Epithelial cell of proximal tubule (primary cell): ENCODE measurements at places on chromosomes 3 and 15. TPM values are rescaled to one million over a fixed set of nuclear protein-coding genes. Genes with fewer than 3 reads are reported as not detected.

DNA sequence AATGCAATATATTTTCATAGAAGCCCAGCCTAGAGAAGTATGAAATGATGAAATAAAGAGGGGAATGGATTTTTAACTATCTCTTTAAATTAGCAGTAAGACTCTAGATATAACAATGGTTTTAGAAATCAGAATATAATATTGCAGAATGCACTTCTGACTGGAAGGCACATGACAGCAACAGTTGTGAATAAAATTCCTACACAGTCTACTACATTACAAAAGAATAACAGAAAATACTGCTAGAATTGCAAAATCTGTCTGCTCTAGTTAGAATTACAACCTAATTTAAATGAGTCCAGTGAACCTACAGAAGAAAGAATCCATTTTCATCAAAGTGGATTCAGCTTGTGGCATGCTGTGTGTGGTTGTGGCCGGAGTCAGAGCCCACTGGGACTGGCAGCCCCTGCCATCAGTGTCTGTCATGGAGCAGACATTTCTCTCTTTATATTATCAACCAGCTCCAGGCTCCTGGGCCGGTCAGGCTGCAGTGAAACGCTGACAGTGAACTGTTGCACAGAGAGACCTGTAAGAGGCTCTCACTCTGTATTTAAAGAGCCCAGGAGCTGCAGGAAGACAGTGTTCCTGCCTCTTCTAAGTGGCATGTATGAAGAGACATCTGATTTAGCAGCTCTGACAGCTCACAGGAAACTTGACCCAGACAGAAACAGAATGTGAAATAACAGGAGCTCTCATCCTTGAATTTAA, 1523.8 kb upstream of the CADM2 start:
- no peak for DNase-seq

- DNase-seq = no peak
Measured at GRCh38 chr3:84961521-84962255, 2.9 kb downstream of the CADM2 start.

- peak; percentile 51 for DNase-seq
Measured at GRCh38 chr3:77038468-77038929, 1.4 kb upstream of the ROBO2 start.

Gene TICRR
- 12.0 and 13.1 TPM in 2 replicates for total RNA-seq

DNA sequence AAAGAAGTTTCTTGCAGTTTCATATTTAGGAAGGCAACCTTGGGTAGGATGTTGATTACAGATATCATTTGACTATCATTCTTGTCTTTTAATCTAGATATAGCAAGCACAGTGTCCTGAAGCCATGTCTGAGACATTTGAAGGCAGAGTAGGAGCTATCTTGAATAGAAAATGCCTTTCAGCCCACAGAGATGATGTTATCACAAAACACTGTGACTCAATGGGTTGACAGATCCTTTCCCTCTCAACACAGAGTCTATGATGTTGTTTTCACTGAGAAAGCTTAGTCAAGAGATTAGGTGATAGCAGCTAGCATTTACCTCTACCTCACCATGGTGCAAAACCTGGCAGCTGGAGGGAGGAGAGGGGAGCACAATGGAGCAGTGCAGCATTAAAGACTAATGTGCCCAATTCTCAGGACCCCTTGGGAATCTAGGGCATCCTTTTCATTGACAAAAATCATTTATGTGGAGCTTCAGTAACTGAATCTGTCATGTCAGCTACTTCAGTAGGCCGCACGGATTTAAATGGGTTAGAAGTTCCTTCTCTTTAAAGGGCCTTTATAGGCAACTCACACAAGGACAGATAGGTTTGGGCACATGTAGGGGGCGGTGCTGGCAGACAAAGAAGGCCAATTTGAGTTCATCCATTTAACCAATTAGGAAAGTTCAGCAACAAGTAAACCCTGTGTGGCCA, 121.8 kb downstream of the AGBL1 start:
- DNase-seq = no peak

- DNase-seq = no peak
Measured at GRCh38 chr3:184380627-184381260, 890 bp downstream of the CHRD start.

DNA sequence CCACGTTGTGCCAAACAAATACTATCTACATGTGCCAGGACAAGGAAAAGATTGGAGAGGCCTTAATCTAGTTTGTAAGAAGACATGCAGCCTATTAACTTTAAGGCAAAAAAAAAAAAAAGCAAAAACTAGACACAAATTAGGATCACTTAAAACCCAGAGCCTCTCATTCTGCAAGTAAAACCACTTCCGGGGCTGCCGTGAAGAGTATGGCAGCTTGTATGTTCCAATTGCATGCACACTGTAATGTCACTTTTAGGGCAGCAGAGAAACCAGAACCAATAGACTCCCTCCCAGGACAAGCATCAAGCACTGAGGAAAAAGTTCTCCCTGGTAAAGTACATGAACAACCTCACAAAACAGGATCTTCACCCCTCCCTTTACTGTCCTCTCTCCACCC, 70.6 kb downstream of the RSL24D1 start:
- DNase-seq = no peak

- DNase-seq = no peak
Measured at GRCh38 chr3:10453431-10454163, 51.8 kb downstream of the ATP2B2 start.

GRCh38 chr3:177111541-177111949, 85.7 kb downstream of the TBL1XR1 start:
- DNase-seq = no peak

Gene CYP19A1
- not detected in 2 replicates for total RNA-seq

DNA sequence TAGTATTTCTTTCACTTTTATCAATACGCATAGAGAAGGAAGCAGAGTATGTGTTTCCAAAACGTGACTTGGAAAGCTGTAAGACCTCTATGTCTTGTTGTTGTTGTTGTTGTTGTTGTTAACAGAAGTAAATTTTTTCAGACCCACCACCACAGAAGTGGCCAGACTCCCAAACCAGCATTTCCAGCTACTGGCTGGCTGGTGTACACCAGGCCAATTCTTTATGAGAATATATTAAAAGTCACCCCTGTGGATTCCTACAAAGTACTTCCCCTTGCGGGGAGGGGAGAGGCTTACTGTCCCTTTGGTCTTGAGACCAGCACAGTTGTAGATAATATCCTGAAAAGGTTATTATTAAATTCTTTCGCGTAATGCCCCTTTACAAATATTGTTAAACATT, 1.6 kb upstream of the FOXP1 start:
- no peak for DNase-seq

DNA sequence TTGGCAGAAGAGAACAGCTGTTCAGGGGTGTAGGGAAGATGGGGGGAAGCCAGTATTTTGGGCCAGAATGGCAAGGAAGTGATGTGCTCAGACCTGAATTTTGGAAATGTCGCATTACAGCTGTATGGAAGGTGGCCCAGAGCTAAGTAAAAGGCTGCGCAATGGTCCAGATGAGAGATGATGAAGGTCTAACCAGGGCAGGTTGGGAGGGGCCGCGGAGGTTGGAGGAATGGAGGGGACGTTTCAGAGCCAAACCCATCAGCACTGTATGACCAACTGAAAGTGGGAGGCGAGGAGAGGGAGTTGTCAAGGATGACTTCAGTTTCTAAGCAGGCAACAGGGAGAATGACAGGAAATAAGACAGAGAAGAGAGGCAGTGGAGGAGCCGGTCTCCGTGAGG, 60.8 kb downstream of the ADCY5 start:
- no peak for DNase-seq

Gene EIF2A
- 80.9 and 209 TPM in 2 replicates for total RNA-seq

DNA sequence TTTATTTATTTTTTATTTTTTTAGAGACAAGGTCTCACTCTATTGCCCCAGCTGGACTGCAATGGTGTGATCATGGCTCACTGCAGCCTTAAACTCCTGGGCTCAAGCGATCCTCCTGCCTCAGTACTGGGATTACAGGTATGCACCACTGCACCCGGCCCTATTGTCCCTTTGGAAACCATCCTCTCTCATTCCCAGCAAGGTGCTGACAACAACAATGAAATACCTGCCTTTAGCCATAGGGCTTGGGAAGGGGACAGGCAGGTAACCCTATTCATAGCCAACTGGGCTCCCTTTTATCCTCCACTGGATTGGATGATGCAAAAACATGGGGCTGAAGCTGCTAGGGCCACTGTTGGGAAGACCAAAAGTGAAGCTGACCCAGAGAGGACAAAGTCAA, 43.1 kb downstream of the SCAP start:
- DNase-seq = no peak

Gene CHMP2B
- 27.4 and 30.9 TPM in 2 replicates for total RNA-seq

- no peak for DNase-seq
Measured at GRCh38 chr3:42831321-42831713, 22.1 kb downstream of the ACKR2 start.

Gene CA12
- 6.3 and 19.7 TPM in 2 replicates for total RNA-seq

DNA sequence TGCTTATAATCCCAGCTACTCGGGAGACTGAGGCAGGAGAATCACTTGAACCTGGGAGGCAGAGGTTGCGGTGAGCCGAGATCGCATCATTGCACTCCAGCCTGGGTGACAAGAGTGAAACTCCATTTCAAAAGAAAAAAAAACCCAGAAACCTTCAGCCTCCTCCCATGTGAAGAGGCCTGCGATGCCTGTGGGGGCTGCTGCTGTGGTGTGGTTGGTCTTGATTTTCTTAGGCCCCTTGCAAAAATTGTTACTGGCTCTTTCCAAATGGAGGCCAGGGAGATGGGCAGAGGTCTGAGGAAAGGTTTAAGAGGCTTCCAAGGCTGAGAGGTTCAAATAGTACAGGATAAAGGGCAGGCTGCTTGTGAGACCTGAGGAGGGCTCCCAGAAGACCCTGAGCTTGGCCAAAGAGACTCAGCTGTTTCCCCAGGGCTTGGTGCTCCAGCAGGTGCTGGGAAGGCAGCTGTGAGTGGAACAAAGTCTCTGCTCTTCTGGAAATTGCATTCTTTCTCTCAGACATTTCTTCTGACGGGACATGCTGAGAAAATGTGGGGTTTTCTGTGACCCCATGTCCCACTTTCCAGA, 18.4 kb downstream of the GCSAM start:
- no peak for DNase-seq

GRCh38 chr15:85730001-85730820, 64.5 kb downstream of the KLHL25 start:
- DNase-seq = peak; percentile 23
